A673 (cell line): ENCODE measurements at places on chromosomes 7 and 10. TPM values are rescaled to one million over a fixed set of nuclear protein-coding genes. Genes with fewer than 3 reads are reported as not detected.

GRCh38 chr7:16967300-16967811 lies 85.6 kb upstream of the AGR3 start:
- H3K36me3 ChIP-seq, result no peaks in the 10 kb centered on the region
- no peak overlapping the region for H3K27ac ChIP-seq
- DNase-seq, result no peak

GRCh38 chr10:101060036-101060950 lies 1.5 kb upstream of the KAZALD1 start:
- no peaks in the 10 kb centered on the region for H3K27me3 ChIP-seq
- H3K4me1 ChIP-seq, result peaks cover 62% of the 10 kb centered on the region
- no peaks in the 10 kb centered on the region for H3K36me3 ChIP-seq
- peak; percentile 97 for DNase-seq
- peak overlapping the region; percentile 73 for H3K4me3 ChIP-seq
- H3K27ac ChIP-seq, result peak overlapping the region; percentile 98

- no peaks in the 10 kb centered on the region for H3K27me3 ChIP-seq
- no peak overlapping the region for H3K27ac ChIP-seq
- DNase-seq, result peak; percentile 42
- H3K4me3 ChIP-seq, result no peak overlapping the region
- no peaks in the 10 kb centered on the region for H3K4me1 ChIP-seq
Observed at GRCh38 chr7:64307254-64308015, 6.3 kb upstream of the ZNF736 start.

- H3K36me3 ChIP-seq, result no peaks in the 10 kb centered on the region
- no peak overlapping the region for H3K27ac ChIP-seq
- peak; percentile 75 for DNase-seq
- H3K27me3 ChIP-seq, result peaks cover 15% of the 10 kb centered on the region
- H3K4me1 ChIP-seq, result no peaks in the 10 kb centered on the region
- no peak overlapping the region for H3K4me3 ChIP-seq
Observed at GRCh38 chr7:98745722-98746318, 124.0 kb downstream of the TMEM130 start.

GRCh38 chr7:153886506-153887441 lies 165.4 kb upstream of the DPP6 start:
- no peak overlapping the region for H3K4me3 ChIP-seq
- no peaks in the 10 kb centered on the region for H3K4me1 ChIP-seq
- DNase-seq, result no peak
- H3K27ac ChIP-seq, result no peak overlapping the region

GRCh38 chr7:70120851-70121250 lies 522.6 kb downstream of the AUTS2 start:
- no peaks in the 10 kb centered on the region for H3K36me3 ChIP-seq
- no peaks in the 10 kb centered on the region for H3K4me1 ChIP-seq
- no peak overlapping the region for H3K27ac ChIP-seq
- H3K4me3 ChIP-seq, result no peak overlapping the region

DNA sequence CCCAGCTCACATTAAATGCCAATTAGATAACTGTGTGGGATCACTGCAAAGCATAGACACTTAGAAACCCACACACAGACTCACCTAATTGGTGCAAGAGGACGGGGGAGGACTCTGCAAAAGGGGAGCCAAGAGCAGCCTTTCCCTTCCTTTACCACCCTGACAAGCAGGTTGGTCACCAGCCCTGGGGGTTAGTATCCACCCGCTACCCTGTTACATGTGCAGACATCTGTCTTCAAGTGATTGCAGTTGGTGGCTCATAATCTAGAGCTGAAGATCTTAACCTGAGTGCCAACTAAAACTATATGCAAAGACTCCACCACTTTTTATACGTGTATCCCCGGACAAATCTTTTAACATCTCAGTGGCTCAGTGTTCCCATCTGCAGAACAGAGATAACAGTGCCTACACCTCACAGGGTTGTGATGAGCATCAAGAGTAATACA lies 56.9 kb downstream of the SORBS1 start:
- no peak overlapping the region for H3K27ac ChIP-seq
- no peak for DNase-seq
- H3K36me3 ChIP-seq, result no peaks in the 10 kb centered on the region
- H3K27me3 ChIP-seq, result peaks cover 33% of the 10 kb centered on the region
- no peaks in the 10 kb centered on the region for H3K4me1 ChIP-seq

SUN3 gene
- total RNA-seq, result not detected in 2 replicates

HECW1 gene
- 0.39 and 0.57 TPM in 2 replicates for total RNA-seq

UTF1 gene
- total RNA-seq, result not detected in 2 replicates

CTAGE15 gene
- not detected in 2 replicates for total RNA-seq

SPDYE9 gene
- not detected in 2 replicates for total RNA-seq

CUBN gene
- 1.9 and 3.4 TPM in 2 replicates for total RNA-seq
